ENCODE measurements at places on chromosomes 12 and 14. TPM values are rescaled to one million over a fixed set of nuclear protein-coding genes. Genes with fewer than 3 reads are reported as not detected.
A peak's percentile ranks its signal among the peaks of the same experiment; 100 is the strongest.

GRCh38 chr12:91685917-91686316, 459.7 kb downstream of the BTG1 start:
- no peak overlapping the region for H3K4me3 ChIP-seq
- H3K36me3 ChIP-seq: no peaks in the 10 kb centered on the region
- H3K4me1 ChIP-seq: no peaks in the 10 kb centered on the region
- DNase-seq: no peak
- no peaks in the 10 kb centered on the region for H3K27me3 ChIP-seq
- no peak overlapping the region for H3K27ac ChIP-seq

- no peak overlapping the region for H3K27ac ChIP-seq
- H3K4me1 ChIP-seq: no peaks in the 10 kb centered on the region
- H3K27me3 ChIP-seq: no peaks in the 10 kb centered on the region
Measured at GRCh38 chr14:22036541-22037239, 363.1 kb upstream of the OR4E1 start.

DNA sequence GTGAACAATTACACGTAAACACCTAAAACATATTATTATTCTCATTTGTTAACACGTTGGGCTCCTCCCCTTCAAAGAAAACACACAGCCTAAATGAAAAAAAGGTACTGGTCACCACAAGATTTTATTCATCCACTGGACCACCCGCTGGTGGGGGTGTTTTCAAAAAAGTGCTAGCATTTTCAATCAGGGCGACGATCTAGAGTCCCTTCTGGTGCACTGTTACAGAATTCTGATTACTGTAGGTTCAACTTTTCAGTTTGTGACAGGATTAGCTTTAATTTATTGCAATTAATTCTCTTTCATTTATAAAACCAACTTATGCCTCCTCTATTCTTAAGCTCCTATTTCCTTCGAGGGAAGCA, 443 bp downstream of the MAGOHB start:
- peaks cover 10% of the 10 kb centered on the region for H3K36me3 ChIP-seq
- H3K27me3 ChIP-seq: no peaks in the 10 kb centered on the region
- H3K27ac ChIP-seq: peak overlapping the region; percentile 90

- H3K36me3 ChIP-seq: no peaks in the 10 kb centered on the region
- H3K4me1 ChIP-seq: no peaks in the 10 kb centered on the region
- no peak for DNase-seq
- H3K27ac ChIP-seq: no peak overlapping the region
Measured at GRCh38 chr12:5083955-5084849, 40.5 kb downstream of the KCNA5 start.

DNA sequence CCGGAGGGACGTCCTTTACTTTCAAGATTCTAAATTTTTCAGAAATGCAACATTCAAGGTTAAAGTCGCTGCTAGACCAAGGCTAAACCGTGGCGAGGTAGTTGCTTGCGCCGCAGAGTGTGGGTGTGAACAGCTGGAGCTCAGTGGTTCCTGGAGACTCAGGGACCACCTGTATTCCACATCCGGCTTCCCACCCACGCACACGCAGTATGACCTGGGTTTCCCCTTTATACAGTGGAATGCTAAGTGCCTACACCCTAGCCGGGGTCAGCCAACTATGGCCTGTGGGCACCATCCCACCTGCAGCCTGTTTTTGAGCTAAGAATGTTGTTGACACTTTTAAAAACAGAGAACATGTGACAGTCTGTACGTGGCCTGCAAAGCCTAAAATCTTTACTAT, 42.9 kb upstream of the TESC start:
- no peak for DNase-seq
- H3K4me3 ChIP-seq: no peak overlapping the region
- no peaks in the 10 kb centered on the region for H3K27me3 ChIP-seq
- H3K36me3 ChIP-seq: no peaks in the 10 kb centered on the region
- no peak overlapping the region for H3K27ac ChIP-seq

DNA sequence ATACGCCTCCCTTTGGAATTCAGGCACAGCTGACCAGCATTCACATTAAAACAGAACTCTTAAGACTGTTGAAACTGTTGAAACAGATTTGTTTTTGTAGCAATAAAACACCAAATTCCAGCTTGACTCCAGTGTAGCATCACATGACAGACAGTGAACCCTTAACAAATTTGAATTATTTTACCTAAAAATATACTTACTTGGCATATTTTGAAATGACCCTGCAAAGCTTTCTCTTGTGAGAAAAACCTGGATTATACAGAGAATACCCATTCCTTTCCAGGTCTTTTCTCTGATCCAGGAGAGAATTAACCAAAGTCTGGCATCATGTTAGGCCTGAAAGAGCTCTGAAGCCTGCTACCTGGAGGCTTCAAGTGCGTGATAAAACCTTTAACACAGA, 410.3 kb downstream of the FOXG1 start:
- H3K27ac ChIP-seq: no peak overlapping the region
- no peak for DNase-seq
- no peaks in the 10 kb centered on the region for H3K4me1 ChIP-seq
- no peaks in the 10 kb centered on the region for H3K27me3 ChIP-seq
- no peak overlapping the region for H3K4me3 ChIP-seq

GRCh38 chr12:75505706-75506312, 5.6 kb downstream of the KRR1 start:
- no peak overlapping the region for H3K4me3 ChIP-seq
- DNase-seq: no peak
- H3K4me1 ChIP-seq: peaks cover 23% of the 10 kb centered on the region
- no peaks in the 10 kb centered on the region for H3K27me3 ChIP-seq
- H3K36me3 ChIP-seq: no peaks in the 10 kb centered on the region

- DNase-seq: no peak
- no peaks in the 10 kb centered on the region for H3K36me3 ChIP-seq
- H3K27ac ChIP-seq: no peak overlapping the region
- no peaks in the 10 kb centered on the region for H3K4me1 ChIP-seq
- H3K4me3 ChIP-seq: no peak overlapping the region
Measured at GRCh38 chr12:71578694-71579258, 84.9 kb downstream of the ZFC3H1 start.

DNA sequence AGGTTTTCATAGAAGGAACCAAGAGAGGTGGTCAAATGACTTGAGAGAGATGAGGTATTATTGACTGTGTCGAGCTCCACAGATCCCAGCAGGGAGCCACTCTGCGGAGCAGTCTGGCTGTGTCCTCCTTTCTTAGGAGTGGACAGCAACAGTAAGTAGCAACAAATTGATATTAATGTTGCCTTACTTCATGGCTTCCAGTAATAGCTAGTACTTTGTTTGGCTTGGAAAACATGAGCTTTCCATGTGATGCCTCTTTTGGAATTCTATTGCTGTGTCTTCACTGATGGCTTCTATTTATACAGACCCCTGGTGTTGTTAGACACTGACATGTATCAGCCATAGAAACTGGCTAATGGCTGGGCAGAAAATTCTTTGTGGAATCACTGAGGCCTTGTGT, 531.2 kb upstream of the CCDC196 start:
- H3K4me1 ChIP-seq: no peaks in the 10 kb centered on the region
- H3K27me3 ChIP-seq: no peaks in the 10 kb centered on the region
- no peak for DNase-seq

DNA sequence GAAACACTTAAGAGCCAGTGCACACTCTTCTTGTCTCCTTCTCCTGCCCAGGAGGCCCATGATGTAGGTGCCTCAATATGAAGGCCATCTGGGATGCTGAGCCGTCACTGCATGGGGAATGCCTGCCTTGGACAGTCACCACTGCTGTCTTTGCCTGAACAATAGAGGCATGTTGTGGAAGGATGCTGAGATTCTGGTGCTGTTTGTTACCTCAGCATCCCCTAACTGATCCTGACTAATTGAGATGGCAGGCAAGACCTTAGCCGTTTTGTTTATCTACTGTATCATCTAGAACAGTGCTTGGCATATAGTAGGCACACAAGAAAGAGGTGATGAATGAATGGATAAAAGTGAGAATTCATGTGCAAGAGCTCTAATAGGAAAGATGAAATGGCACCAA, 253.5 kb downstream of the GLT1D1 start:
- no peaks in the 10 kb centered on the region for H3K4me1 ChIP-seq
- no peak overlapping the region for H3K27ac ChIP-seq
- no peak overlapping the region for H3K4me3 ChIP-seq
- H3K36me3 ChIP-seq: no peaks in the 10 kb centered on the region

DNA sequence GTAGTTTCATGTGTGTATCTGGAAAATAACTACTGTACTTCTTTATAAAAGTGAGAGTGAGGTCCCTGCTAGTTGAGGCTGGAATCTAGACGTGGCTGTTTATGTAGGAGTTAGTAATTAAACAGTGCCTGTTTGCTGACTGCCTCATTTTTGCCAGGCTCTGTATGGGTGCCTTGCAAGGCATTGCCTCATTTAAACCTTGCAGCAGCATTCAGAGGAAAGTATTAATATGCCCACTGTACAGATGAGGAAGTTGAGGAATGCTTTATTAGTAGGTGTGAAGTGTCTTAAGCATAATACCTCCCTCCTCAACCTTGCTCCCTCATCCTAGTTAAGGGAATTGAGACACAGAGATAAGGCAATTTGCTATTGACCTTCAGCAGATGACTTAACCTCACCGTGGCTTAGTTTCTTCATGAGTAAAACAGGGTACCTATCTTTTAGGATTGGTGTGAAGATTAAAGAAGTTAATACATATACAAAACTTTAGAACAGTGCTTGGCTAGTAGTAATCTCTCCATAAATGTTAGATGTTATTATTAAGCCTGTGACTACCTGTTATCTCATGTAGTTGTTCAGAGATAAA, 28.7 kb downstream of the PPM1A start:
- DNase-seq: no peak
- no peaks in the 10 kb centered on the region for H3K27me3 ChIP-seq
- no peak overlapping the region for H3K4me3 ChIP-seq
- H3K4me1 ChIP-seq: peaks cover 48% of the 10 kb centered on the region
- H3K36me3 ChIP-seq: peaks cover 3% of the 10 kb centered on the region
- no peak overlapping the region for H3K27ac ChIP-seq

DNA sequence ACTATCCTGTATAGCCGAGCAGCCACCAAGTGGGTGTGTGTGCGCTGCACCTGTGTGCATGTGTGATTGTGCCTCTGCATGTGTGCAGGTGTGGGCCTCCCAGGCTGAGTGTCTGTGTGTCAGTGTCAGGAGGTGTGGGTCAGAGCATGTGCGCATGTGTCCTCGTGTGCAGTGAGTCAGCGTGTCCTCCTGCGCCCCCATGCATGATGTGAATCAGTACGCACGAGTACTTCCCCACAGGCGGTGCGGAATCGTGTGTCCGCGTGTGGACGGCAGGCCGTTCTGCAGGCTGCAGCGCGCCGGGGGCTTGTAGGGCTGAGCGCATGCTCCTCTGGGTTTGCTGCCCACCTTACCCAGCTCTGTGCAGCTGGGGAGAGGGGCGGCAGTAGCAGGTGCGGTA, 34.2 kb downstream of the DTX1 start:
- H3K4me1 ChIP-seq: no peaks in the 10 kb centered on the region
- no peaks in the 10 kb centered on the region for H3K27me3 ChIP-seq
- no peak overlapping the region for H3K27ac ChIP-seq
- no peaks in the 10 kb centered on the region for H3K36me3 ChIP-seq
- H3K4me3 ChIP-seq: no peak overlapping the region

DNA sequence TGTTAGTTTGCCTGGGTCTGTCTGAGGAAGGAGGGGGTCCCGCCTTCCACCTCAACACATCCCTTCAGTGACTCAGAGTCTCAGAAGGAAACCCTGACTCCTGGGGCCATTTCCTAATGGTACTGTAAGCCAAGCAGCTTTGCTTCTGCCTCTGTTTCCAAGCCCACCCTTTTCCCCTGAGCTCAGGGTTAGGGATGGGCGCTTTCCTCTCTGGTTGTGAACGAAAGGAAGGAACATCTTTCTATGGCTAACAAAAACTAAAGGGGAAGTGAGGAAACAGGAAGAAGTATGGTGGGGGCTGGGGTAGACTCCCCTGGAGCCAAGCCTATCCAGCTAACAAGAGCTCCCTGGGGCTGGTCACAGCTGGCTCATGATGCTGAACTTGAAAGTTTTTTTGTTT, 11.6 kb upstream of the UNC119B start:
- no peaks in the 10 kb centered on the region for H3K4me1 ChIP-seq
- H3K27ac ChIP-seq: no peak overlapping the region
- H3K36me3 ChIP-seq: peaks cover 71% of the 10 kb centered on the region
- no peak for DNase-seq
- H3K27me3 ChIP-seq: no peaks in the 10 kb centered on the region

DNA sequence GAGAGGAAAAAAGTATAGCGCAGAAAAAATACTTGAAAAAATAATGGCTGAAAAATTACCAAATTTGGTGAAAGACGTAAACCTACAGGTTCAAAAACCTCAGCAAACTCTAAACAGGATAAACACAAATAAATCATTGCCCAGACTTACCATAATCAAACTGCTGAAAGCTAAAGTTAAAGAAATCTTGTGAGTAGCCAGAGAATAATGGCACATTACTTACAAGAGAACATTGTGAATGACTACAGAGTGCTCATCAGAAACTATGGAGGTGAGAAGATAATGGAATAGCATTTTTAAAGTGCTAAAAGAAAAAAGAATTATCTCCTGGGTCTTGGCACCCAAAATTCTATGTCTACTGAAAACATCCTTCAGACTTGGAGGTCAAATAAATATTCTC, 36.0 kb downstream of the ATF1 start:
- DNase-seq: no peak
- H3K4me3 ChIP-seq: no peak overlapping the region
- H3K4me1 ChIP-seq: no peaks in the 10 kb centered on the region
- no peak overlapping the region for H3K27ac ChIP-seq
- peaks cover 30% of the 10 kb centered on the region for H3K36me3 ChIP-seq

- H3K4me3 ChIP-seq: no peak overlapping the region
- no peaks in the 10 kb centered on the region for H3K4me1 ChIP-seq
- H3K27me3 ChIP-seq: no peaks in the 10 kb centered on the region
- peak; percentile 60 for DNase-seq
- H3K36me3 ChIP-seq: no peaks in the 10 kb centered on the region
- no peak overlapping the region for H3K27ac ChIP-seq
Measured at GRCh38 chr12:5101686-5102085, 58.0 kb downstream of the KCNA5 start.

GRCh38 chr14:54355698-54356097, 41.1 kb upstream of the CDKN3 start:
- DNase-seq: no peak
- H3K36me3 ChIP-seq: no peaks in the 10 kb centered on the region
- H3K4me3 ChIP-seq: no peak overlapping the region
- H3K27ac ChIP-seq: no peak overlapping the region
- H3K4me1 ChIP-seq: no peaks in the 10 kb centered on the region

- no peak overlapping the region for H3K27ac ChIP-seq
- no peaks in the 10 kb centered on the region for H3K36me3 ChIP-seq
- H3K4me3 ChIP-seq: no peak overlapping the region
- no peak for DNase-seq
Measured at GRCh38 chr14:65106736-65107135, 4.4 kb upstream of the MAX start.

CLEC4C gene
- not detected for total RNA-seq

TMPRSS12 gene
- not detected for total RNA-seq

MIP gene
- total RNA-seq: not detected

CRIP1 gene
- 7.6 TPM for total RNA-seq

CCDC197 gene
- not detected for total RNA-seq

TAS2R9 gene
- not detected for total RNA-seq

ACOT6 gene
- not detected for total RNA-seq

EML1 gene
- total RNA-seq: 32.7 TPM

SP1 gene
- total RNA-seq: 76.1 TPM

ZBTB1 gene
- 48.9 TPM for total RNA-seq

All from vagina (tissue), 2 donors.